ENCODE measurements at places on chromosomes 5 and 9.

GRCh38 chr9:19342947-19343346 lies 37.1 kb downstream of the RPS6 start:
- no peak for DNase-seq

DNA sequence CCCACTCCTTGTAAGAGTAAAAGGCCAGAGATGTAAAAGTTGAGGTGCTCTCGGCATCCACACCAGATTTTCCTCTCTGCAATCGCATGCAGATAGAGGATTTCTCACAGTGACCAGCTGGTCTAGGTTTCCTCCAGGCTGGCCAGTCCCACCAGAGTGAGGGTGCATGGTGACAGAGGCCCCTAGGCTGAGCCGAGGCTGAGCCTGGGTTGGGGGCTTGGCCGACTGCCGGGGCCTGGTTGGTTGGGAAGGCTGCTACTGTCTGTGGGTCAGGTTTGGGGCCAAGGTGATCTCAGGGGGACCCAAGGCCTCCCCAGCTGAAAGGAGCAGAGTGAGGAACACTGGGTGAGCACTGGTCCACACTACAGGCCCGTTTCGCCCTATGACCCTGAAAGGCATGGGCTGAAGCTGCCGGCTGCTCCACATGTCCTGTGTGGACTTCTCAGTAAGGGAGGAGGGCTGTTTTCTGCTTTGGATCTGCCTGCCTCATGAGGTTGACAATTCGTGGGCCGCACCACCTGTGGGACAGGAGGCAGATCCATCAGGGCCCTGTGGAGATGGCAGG lies 400.8 kb upstream of the IRX4 start:
- DNase-seq = no peak

DNA sequence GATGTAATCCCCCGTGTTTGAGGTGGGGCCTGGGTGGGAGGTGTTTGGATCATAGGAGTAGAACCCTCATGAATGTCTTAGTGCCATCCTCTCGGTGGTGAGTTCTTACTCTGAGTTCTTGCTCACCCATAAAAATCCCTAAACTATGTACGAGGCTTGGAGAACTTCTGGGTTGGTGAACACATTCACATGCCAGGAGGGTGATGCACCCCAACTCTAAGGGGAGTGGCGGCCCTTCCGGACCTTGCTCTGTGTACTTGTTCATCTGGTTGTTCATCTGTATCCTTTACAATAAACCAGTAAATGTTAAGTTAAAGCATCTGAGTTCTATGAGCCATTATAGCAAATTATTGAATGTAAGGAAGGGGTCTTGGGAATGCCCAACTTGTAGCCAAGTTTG lies 36.0 kb upstream of the RIC1 start:
- no peak for DNase-seq

GRCh38 chr5:177347699-177348098 lies 3.8 kb downstream of the LMAN2 start:
- no peak for DNase-seq

DNA sequence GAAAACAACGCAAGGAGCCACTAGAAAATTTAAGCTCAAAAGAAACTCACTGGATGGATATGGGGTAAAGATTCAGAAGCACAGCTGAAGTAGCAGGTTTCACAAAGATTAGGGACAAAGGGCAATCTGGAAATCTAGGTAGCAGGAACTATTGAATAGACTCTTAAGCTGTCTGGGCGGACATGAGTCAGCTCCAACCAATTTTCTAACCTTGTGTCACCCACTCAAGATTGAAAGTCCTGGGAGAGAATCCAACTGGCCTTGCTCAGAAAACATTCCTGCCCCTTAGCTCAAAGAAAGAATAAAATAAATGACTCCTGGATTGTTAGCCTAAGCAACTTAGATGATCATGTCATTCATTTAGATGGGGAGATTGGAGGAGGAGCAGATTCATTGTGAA lies 69.2 kb downstream of the STK32A start:
- DNase-seq = no peak

DNA sequence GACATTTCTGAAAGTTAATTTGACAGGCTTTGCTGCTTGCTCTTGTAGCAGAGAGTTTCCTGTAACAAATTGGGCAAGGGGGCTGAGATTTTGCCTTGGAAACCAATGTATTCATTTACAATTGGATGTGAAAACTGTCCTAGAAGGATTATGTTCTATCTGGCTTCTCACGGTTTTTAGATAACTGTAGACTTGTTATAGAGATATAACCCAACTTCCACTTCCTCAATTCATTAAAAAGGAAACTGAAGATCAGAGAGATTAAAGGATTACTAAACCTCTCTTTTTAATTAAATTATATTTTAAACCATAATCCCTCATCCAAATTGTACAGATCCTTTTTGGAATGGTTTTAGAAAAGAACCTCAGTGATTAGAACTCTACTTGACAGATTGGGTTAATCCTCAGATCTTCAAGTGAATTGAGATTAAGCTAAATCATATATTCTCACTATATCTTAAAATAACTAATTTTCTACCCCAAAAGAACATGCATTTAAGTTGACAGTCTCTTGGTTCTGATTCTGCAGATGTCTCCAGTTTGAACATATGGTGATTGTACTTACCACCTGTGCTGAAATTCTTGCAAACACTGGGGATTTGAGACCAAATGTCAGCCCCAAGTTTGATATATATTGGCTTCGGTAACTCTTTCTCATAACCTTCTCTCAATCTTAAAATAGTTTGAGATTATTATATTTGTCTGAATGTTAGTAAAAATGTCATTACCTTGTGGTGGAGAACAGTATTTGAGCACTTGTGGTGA lies 130.1 kb upstream of the C9orf72 start:
- DNase-seq = no peak

DNA sequence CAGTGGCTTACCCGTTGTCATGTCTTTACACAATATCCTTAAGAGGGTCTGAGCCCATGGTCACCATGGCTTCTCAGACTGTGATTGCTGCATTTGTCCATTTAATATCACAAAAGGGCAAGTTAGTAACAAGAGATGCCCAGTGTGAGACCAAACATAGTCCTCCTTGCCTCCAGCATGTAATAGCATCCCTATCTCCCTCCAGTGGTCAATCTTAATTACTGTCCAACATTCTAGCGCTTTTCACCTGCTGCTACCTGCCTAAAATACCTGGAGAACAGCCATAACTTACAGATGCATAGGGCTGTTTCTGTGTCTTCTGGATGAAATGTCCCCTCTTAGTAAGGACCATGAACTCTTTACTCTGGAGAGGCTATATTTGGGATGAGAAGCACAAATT lies 267.2 kb upstream of the DAB2 start:
- no peak for DNase-seq

DNA sequence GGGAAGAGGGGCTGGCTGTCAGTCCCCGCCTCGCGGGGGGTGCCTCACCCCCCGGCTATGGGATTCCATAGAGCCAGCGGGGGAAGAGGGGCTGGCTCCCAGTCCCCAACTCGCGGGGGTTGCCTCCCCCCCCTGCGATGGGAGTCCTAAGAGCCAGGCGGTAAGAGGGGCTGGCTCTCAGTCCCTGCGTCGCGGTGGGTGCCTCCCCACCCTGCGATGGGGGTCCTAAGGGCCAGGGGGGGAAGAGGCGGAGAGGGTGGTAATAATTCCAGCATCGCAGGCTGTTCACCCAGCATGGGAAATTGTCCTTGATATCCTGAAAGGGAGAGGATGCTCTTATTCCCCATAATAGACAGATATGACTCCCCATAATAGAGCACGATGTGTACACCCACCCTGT lies 9.6 kb upstream of the LCN2 start:
- DNase-seq = no peak

- no peak for DNase-seq
Measured at GRCh38 chr5:156328161-156328560, 1.2 kb downstream of the SGCD start.

- DNase-seq = no peak
Measured at GRCh38 chr9:34717996-34718614, 8.2 kb upstream of the CCL21 start.

GRCh38 chr9:34554211-34555001 lies 31.6 kb upstream of the ENHO start:
- no peak for DNase-seq

GRCh38 chr5:127588368-127588767 lies 60.5 kb upstream of the CTXN3 start:
- no peak for DNase-seq
